Left hindlimb (tissue), 1 donor: ENCODE measurements at places on chromosomes 2 and 18.

GRCh38 chr18:13136904-13137669 is 81.5 kb upstream of the LDLRAD4 start:
- peak; percentile 53 for DNase-seq

DNA sequence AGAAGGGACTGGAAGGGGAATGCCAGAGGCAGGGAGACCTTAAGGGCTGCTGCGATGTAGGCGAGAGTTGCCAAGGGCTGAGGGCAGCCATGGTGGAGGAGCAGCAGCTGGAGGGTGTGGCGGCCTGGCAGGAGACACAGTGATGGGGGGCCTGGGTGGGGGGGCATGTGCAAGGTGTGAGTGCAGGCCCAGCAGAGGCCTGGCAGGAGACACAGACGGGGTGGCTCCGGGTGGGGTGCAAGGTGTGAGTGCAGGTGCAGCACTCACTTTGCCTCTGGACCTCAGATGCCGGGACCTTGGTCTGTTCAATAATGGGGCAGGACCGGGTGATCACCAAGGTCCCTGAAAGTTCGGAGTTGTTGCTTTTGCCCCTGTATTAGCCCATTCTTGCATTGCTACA is 76.2 kb upstream of the ODC1 start:
- DNase-seq: no peak

DNA sequence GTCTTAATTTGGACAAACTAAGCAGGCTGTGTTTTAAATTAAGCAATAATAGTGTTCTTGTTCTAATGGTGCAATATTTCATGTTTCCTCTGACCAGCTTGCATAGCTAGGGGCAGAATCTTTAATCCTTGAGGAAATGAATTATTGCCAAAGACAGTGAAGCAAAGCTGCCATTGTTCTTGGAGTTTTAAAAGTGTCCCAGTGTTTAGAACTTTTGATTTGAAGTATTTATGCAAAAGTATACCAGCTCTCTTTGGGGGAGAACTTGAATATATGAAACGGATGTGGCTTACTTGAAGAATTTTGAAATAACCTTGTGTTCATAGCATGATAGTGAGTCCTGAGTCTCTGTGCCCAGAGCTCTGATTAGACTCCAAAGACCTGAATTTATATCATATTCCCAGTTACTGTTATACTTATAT is 33.4 kb downstream of the ITGA6 start:
- DNase-seq: no peak

- no peak for DNase-seq
These were observed 14.2 kb downstream of the SEPTIN2 start for GRCh38 chr2:241329669-241330615.

GRCh38 chr2:100877555-100877954 is 57.6 kb downstream of the NPAS2 start:
- DNase-seq: no peak

DNA sequence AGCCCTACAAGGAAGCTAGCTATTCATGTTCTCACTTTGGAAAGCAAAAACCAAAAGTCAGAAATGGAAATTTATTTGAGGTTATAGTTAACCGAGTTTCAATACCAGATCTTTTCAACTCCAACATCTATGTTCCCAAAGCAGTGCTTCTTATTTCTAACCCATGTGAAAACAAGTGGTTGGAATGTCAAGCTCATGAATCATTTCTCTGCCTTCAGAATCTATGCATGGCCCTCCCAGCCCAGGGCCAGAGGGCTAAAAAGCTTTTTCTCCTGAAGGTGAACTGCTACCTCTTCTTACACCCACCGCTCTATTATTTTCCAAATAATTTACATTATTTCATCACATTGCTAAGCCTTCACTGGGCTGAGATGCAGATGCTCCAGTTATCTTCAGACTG is 158.4 kb downstream of the SP3 start:
- no peak for DNase-seq

DNA sequence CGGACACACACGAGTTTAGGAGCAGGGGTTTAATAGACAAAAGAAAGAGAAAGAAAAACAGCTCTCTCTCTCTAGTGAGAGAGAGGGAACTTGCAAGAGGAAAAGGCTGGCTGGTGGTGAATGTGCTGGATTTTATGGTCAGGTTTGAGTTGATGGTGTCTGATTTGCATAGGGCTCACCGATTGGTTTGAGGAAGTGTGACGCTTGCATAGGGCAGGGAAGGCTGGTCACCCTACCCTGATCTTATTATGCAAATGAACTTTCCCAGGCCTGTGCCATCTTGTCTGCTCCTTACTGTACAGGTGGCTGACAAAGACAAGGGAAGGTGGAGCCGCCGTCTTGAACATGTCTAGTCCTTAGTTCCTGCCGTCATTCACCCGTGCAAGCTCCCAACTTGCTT is 408.9 kb downstream of the RIT2 start:
- DNase-seq: no peak
